ENCODE measurements at places on chromosomes 3 and 15.

GRCh38 chr15:47338771-47339170 lies 378.5 kb upstream of the SEMA6D start:
- H3K27me3 ChIP-seq = no peaks in the 10 kb centered on the region
- no peak overlapping the region for H3K4me3 ChIP-seq
- no peaks in the 10 kb centered on the region for H3K4me1 ChIP-seq
- no peaks in the 10 kb centered on the region for H3K36me3 ChIP-seq

DNA sequence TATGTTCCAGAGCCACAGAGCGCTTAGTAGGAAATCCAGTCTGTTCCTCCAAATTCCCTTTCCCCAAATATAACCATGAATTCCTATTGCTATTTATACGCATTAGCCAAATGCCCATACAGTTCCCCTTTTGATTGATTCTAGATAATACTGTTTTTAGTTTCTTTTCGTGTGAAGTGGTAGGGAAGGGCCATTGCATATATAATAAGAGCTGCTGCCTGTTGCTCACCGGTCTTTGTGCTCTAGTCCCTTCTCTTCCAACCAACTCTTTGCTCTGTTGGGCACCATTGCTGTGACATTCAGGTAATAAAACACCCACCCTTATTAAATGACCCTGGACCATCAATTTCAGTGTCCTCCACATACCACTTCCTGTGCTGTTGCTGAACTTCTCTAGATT lies 379.9 kb upstream of the KCNMB2 start:
- H3K27me3 ChIP-seq = no peaks in the 10 kb centered on the region
- H3K4me3 ChIP-seq = no peak overlapping the region
- H3K4me1 ChIP-seq = no peaks in the 10 kb centered on the region
- no peak overlapping the region for H3K27ac ChIP-seq

- H3K27ac ChIP-seq = no peak overlapping the region
- no peaks in the 10 kb centered on the region for H3K27me3 ChIP-seq
- H3K4me1 ChIP-seq = no peaks in the 10 kb centered on the region
- no peak overlapping the region for H3K4me3 ChIP-seq
- no peaks in the 10 kb centered on the region for H3K36me3 ChIP-seq
These were observed 40.9 kb downstream of the NR1D2 start for GRCh38 chr3:23985747-23986544.

DNA sequence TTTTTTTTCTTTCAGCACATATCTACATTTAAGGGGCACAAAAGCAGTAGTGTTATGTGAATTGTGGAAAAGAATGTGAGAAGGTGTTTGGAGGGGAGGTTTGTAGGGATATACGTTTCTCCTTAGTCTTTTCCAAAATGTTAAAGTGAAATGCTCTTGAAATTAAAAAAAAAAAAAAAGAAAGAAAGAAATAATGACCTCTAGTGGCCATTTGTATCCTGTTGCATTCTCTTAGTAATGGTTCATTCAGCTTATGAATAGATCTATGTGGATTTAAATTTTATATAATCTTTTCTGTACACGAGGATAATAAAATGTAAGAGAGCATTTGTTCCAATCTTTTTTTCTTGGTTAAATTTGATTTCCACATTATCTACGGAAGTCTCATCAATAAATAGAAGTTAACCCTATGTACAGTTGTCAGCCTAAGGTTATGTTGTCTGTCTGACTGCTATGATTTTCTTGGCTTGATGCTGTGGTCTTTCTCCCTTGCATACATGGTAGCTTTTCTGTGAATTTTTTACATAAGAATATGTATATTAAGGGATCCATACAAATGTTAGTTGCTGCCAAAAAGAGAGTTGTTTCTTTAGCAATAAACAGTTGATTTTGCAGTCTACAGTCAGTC lies 1.7 kb downstream of the P2RY13 start:
- H3K27me3 ChIP-seq = peaks cover 6% of the 10 kb centered on the region
- no peak overlapping the region for H3K27ac ChIP-seq
- H3K4me1 ChIP-seq = peaks cover 6% of the 10 kb centered on the region
- DNase-seq = no peak
- no peak overlapping the region for H3K4me3 ChIP-seq

GRCh38 chr3:102505542-102505941 lies 70.7 kb downstream of the ZPLD1 start:
- no peaks in the 10 kb centered on the region for H3K27me3 ChIP-seq
- no peaks in the 10 kb centered on the region for H3K4me1 ChIP-seq

- DNase-seq = no peak
- no peaks in the 10 kb centered on the region for H3K4me1 ChIP-seq
- H3K36me3 ChIP-seq = no peaks in the 10 kb centered on the region
These were observed 812.6 kb downstream of the MCTP2 start for GRCh38 chr15:95043933-95044313.

DNA sequence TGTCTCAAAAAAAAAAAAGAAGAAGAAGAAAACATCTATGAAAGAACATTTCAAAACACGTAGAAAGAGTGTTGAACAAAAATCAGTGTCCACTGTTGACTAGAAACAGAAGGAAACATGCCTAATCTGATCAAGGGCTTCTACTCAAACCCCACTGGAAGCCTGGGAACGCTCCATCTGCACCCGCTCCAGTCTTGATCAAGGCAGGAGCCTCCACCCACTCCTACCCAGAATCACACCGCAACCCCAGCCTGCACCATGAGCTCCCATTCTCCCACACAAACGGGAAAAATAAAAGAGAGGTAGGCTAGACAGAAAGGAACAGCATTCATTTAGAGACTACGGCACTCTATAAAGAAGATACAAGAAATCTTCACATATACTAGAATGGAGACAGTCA lies 40.9 kb upstream of the OCA2 start:
- no peak overlapping the region for H3K4me3 ChIP-seq
- peaks cover 54% of the 10 kb centered on the region for H3K36me3 ChIP-seq
- H3K27ac ChIP-seq = no peak overlapping the region
- no peak for DNase-seq
- peaks cover 36% of the 10 kb centered on the region for H3K4me1 ChIP-seq

GRCh38 chr3:14792691-14793121 lies 26.1 kb upstream of the FGD5 start:
- H3K4me3 ChIP-seq = no peak overlapping the region
- DNase-seq = no peak
- H3K4me1 ChIP-seq = peaks cover 2% of the 10 kb centered on the region
- no peak overlapping the region for H3K27ac ChIP-seq
- peaks cover 27% of the 10 kb centered on the region for H3K27me3 ChIP-seq

GRCh38 chr15:91620229-91620628 lies 233.3 kb upstream of the SLCO3A1 start:
- no peaks in the 10 kb centered on the region for H3K36me3 ChIP-seq
- H3K4me1 ChIP-seq = no peaks in the 10 kb centered on the region

DNA sequence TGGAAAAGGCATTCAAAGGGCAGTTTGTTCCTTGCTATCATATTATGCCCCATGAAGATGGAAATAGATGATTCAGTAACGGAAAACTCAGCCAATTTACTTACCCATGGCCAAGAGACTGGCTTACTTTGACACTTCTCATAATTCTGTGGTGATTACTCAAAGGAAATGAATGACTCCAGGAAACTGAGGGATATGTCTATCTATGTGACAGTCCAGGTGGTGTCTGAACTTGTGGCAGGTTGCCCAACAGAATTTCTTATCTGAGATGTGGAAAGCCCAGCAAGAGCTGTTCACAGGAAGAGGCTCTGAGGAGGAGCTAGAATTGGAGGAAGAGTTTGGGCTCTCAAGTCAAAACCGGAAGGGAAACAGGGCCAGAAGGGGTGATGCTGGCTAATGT lies 91.2 kb downstream of the KCNAB1 start:
- H3K27ac ChIP-seq = no peak overlapping the region
- H3K27me3 ChIP-seq = peaks cover 27% of the 10 kb centered on the region
- no peaks in the 10 kb centered on the region for H3K36me3 ChIP-seq
- no peak overlapping the region for H3K4me3 ChIP-seq

GRCh38 chr3:49121132-49121736 lies 611 bp upstream of the USP19 start:
- H3K36me3 ChIP-seq = peaks cover 25% of the 10 kb centered on the region
- peaks cover 24% of the 10 kb centered on the region for H3K4me1 ChIP-seq
- DNase-seq = no peak
- H3K27ac ChIP-seq = peak overlapping the region; percentile 90
- peak overlapping the region; percentile 83 for H3K4me3 ChIP-seq
- no peaks in the 10 kb centered on the region for H3K27me3 ChIP-seq

DNA sequence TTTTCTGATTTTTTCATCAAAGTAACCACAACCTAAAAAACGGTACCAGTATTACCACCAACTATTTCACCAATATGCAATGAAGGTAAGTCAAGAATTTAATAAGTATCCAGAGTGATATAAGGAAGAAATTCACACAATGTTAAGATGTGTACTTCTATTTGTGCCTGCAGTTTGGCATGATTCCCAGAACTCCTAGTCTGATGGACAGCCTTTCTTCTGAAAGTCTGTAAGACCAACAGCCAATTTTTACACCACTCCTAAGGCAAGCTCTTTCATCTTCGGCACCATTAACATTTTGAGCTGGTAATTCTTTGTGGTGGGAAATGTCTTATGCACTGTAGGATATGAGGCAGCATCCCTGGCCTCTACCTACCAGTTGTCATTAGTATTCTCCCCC lies 108.3 kb downstream of the VPS13C start:
- peaks cover 56% of the 10 kb centered on the region for H3K36me3 ChIP-seq
- H3K27me3 ChIP-seq = no peaks in the 10 kb centered on the region
- H3K27ac ChIP-seq = no peak overlapping the region

- H3K27me3 ChIP-seq = no peaks in the 10 kb centered on the region
- no peak overlapping the region for H3K27ac ChIP-seq
- DNase-seq = no peak
- H3K4me3 ChIP-seq = no peak overlapping the region
- peaks cover 80% of the 10 kb centered on the region for H3K36me3 ChIP-seq
- H3K4me1 ChIP-seq = peaks cover 5% of the 10 kb centered on the region
These were observed 37.3 kb downstream of the MLH1 start for GRCh38 chr3:37030588-37030987.

DNA sequence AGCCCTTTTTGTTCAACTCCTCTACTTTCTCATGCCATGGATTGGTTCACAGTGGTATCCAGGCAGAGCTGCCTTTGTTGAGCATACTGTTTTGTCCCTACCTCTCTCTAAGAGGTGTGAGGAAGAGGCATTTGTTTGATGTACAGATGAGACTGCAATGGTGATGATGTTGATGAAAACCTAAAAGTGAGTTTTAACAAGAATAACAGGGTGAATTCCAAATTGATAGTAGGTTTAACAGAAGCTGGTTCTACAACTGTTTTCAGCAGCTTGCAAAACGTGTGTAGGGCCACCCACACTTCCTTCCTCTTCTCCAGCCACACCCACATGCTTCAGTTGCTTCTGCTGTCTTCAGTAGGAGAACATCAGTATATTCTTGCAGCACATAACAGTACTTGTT lies 10.2 kb downstream of the SNRK start:
- H3K27ac ChIP-seq = peak overlapping the region; percentile 87
- H3K27me3 ChIP-seq = no peaks in the 10 kb centered on the region
- H3K36me3 ChIP-seq = peaks cover 55% of the 10 kb centered on the region
- DNase-seq = peak; percentile 69
- H3K4me3 ChIP-seq = peak overlapping the region; percentile 72

DNA sequence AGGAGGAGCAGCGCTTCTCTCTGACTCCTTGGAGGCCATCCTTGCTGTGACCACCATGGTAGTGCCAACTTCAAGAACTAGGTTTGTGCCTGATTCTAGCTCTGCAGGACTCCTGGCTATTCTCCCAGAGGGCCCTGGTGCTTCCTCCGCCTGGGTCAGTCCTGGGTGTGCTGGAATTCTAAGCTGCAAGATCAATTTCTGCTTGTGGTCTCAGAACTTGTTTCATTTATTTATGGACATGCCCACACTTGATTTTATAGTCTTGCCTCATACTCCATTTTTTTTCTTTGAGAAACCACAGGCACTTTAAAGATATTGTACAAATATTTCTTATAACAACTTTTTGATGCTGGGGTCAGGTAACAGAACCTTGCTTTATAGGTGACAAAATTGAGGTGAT lies 87.6 kb downstream of the PDCD6IP start:
- H3K27me3 ChIP-seq = peaks cover 6% of the 10 kb centered on the region
- DNase-seq = no peak
- no peak overlapping the region for H3K4me3 ChIP-seq

GRCh38 chr15:85009435-85009834 lies 27.8 kb downstream of the PDE8A start:
- H3K4me1 ChIP-seq = peaks cover 7% of the 10 kb centered on the region
- H3K4me3 ChIP-seq = no peak overlapping the region
- H3K36me3 ChIP-seq = peaks cover 4% of the 10 kb centered on the region
- no peak overlapping the region for H3K27ac ChIP-seq
- H3K27me3 ChIP-seq = no peaks in the 10 kb centered on the region
- DNase-seq = no peak

- no peaks in the 10 kb centered on the region for H3K27me3 ChIP-seq
- H3K4me3 ChIP-seq = no peak overlapping the region
- no peaks in the 10 kb centered on the region for H3K36me3 ChIP-seq
- H3K4me1 ChIP-seq = no peaks in the 10 kb centered on the region
- H3K27ac ChIP-seq = no peak overlapping the region
These were observed 156.8 kb downstream of the WNT5A start for GRCh38 chr3:55330355-55330754.

- H3K4me3 ChIP-seq = peak overlapping the region; percentile 15
- DNase-seq = no peak
- H3K27me3 ChIP-seq = no peaks in the 10 kb centered on the region
- peaks cover 30% of the 10 kb centered on the region for H3K36me3 ChIP-seq
- peaks cover 79% of the 10 kb centered on the region for H3K4me1 ChIP-seq
These were observed 12.5 kb downstream of the MBNL1 start for GRCh38 chr3:152281133-152281713.

DNA sequence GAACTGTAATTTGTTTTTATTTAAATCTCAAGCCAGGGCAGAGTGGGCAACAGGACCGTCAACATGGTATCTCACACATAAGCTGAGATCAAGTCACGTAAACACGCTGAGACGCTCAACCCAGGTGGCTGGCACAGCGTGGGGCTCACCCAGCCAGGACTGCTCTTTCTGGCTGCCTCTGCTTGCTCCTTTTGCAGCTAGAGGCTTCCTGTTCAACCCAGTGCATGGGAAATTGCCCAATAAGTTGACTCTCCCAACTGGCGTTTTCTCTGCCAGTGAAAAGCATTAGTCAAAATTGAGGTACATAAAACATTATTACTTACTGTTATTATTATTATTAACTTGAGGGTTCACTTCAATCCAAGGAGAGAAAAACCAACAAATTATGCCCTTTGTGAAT lies 398.1 kb downstream of the NR2F2 start:
- no peak overlapping the region for H3K27ac ChIP-seq
- H3K36me3 ChIP-seq = no peaks in the 10 kb centered on the region
- H3K4me1 ChIP-seq = no peaks in the 10 kb centered on the region
- DNase-seq = no peak
- no peak overlapping the region for H3K4me3 ChIP-seq
- H3K27me3 ChIP-seq = no peaks in the 10 kb centered on the region

- no peaks in the 10 kb centered on the region for H3K27me3 ChIP-seq
- no peaks in the 10 kb centered on the region for H3K36me3 ChIP-seq
- H3K4me1 ChIP-seq = no peaks in the 10 kb centered on the region
- H3K4me3 ChIP-seq = no peak overlapping the region
- DNase-seq = no peak
- no peak overlapping the region for H3K27ac ChIP-seq
These were observed 197.2 kb downstream of the VGLL3 start for GRCh38 chr3:86793786-86794185.

DNA sequence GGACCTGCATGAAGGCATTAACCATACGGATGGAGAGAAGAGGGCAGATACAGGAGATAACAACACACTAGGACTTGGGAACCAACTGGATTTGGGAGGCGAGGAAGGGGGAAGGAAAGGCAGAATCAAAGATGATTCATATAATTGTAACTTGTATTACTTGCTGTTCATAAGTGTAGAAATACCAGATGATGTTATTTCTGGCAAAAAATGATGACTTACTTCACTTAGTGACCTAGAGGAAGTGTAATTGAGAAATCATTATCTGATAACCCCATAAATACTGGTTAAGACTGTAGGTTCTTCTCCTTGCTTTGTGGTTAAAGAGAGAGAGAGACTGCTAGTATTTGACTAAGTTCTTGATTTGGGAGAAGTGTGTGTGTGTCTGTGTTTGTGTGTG lies 50.5 kb upstream of the GK5 start:
- peaks cover 11% of the 10 kb centered on the region for H3K36me3 ChIP-seq
- DNase-seq = no peak
- H3K27ac ChIP-seq = peak overlapping the region; percentile 76
- no peak overlapping the region for H3K4me3 ChIP-seq
- H3K27me3 ChIP-seq = no peaks in the 10 kb centered on the region
